Vagina (tissue), 2 donors: ENCODE measurements at places on chromosomes 4 and X. TPM values are rescaled to one million over a fixed set of nuclear protein-coding genes. Genes with fewer than 3 reads are reported as not detected.

The CCSER1 gene
- total RNA-seq = 8.1 TPM

The BRS3 gene
- not detected for total RNA-seq

The MAGEA12 gene
- not detected for total RNA-seq

The KIAA1210 gene
- not detected for total RNA-seq

The SPP1 gene
- 11.8 TPM for total RNA-seq

GRCh38 chr4:168900080-168900479 lies 110.0 kb downstream of the CBR4 start:
- DNase-seq = no peak

The AR gene
- total RNA-seq = 35.1 TPM

DNA sequence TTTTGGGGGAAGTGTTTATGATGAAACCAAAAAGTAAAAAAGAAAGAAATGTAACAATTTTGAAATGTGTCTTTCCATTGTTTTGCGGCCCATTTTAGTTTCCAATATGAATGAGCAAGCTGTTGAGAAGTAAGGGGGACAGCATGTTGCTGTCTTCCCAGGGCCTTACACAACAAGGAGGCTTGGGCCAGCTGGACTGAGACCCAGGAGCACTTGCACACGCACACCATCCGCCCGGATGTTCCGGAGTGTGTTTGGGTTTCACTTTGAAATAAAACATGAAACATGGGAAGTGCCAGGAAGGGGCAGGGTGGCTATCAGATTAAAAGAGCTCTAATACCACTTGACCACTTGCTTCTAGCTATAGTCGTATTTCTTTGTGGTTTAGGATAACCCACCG lies 144.4 kb downstream of the NHS start:
- no peak for DNase-seq

DNA sequence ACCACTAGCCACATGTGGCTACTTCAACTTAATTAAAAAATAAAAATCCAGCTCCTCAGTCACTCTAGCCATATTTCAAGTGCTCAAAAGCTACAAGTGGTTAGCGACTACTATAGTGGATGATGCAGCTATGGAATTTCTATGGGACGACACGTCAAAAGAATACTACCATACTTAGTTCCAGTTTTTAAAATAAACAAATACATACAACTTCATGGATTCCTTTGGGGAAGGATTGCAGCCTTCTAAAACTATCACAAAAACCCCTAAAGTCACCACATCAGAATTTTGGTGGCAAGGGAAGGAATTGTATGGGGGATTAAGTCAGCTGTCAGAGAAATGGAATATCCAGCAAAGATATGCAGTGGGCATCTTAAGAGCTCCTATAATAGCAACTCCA lies 6.5 kb downstream of the ZNF280C start:
- no peak for DNase-seq

- no peak for DNase-seq
Measured at GRCh38 chr4:113837397-113837796, 75.9 kb upstream of the CAMK2D start.

DNA sequence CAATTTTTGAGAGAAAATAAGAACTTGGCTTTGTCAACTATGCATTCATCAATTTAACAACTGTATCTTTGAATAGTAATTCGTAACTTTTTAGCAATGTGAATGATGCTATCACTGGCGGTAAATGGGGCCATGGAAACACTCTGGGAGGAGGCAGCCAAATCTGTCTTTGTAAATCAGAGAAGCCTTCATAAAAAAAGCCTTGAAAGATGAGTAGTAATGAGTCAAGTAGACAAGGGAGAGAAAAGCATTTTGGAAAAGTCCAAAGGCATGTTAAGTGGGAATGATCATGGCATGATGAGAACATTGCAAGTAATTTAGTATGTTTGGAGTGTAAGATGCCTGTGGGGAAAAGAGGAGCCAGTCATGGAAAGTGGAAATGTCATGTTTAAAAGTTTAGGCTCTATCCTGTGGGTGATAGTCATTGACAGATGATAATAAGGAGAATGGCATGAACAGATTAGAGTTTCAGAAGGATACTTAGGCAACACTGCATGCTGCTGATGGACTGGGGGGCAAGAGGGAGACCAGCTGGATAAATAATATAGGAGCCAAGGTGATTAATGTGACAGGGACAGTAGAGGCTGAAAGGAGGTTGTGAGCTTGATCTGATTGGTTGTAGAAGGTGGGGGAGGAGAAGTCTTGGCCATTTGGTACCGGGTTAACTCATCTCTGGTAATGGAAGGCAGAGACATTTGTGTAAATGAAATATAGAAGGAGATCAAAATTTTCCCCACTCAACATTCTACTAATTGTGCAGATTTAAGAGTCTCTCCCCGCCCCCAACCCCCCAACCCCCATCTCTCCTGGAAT lies 16.3 kb downstream of the SPRY1 start:
- DNase-seq = no peak
